Stimulated activated CD8-positive, alpha-beta memory T cell treated with anti-CD3 and anti-CD28 coated beads, Interleukin-15, amount 100 ng/mL, for 4 hours (primary cell): ENCODE measurements at places on chromosomes 11 and 22.

- DNase-seq = no peak
These were observed 311.4 kb downstream of the DYNC2H1 start for GRCh38 chr11:103420593-103420992.

DNA sequence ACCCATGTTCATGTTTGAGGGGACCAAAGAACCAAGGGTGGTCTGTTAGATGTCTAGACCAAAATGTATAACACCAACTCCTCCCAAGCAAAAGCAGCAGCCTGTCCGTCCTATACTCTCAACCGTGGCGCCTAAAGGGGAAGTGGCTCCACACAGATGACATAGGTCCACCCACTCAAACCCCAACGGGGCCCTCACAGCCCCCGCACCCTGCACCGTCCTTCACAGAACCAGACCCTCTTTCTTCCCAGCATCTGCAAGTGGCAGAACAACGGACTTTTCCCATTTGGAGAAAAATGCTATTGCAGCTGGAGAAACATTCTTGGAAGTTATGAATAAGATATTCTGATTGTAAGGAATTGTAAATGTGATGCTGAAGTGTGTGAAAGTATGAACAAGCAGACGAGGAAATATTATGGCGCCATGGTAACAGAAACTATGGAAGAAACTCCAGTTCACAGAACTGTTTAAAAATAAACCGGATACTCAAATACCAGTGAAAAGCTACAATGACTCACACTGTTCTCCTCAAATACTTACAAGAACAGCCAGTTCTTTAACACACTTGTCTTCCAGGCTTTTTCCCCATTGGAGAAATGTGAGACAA is 76.5 kb upstream of the ARFGAP3 start:
- no peak for DNase-seq

DNA sequence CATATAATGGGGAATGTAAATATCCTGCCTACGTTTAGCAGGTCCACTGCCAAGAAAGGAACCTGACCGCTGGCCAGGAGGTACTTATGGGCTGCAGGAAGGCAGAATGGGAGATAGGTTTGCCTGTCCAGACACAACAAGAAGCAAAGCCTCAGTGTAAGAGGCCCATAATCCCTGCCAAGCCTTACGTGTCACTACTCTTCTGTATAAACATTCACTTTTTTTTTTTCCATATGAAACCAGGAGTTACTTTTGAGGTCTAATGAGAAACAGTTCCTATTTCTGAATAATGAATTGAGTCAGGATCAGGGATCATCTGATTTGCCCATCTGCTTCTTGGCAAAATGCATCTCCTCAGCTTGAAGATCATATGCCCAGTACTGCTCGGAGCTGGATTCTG is 230.2 kb downstream of the NTM start:
- no peak for DNase-seq

GRCh38 chr11:79026803-79027445 is 413.9 kb downstream of the TENM4 start:
- no peak for DNase-seq

DNA sequence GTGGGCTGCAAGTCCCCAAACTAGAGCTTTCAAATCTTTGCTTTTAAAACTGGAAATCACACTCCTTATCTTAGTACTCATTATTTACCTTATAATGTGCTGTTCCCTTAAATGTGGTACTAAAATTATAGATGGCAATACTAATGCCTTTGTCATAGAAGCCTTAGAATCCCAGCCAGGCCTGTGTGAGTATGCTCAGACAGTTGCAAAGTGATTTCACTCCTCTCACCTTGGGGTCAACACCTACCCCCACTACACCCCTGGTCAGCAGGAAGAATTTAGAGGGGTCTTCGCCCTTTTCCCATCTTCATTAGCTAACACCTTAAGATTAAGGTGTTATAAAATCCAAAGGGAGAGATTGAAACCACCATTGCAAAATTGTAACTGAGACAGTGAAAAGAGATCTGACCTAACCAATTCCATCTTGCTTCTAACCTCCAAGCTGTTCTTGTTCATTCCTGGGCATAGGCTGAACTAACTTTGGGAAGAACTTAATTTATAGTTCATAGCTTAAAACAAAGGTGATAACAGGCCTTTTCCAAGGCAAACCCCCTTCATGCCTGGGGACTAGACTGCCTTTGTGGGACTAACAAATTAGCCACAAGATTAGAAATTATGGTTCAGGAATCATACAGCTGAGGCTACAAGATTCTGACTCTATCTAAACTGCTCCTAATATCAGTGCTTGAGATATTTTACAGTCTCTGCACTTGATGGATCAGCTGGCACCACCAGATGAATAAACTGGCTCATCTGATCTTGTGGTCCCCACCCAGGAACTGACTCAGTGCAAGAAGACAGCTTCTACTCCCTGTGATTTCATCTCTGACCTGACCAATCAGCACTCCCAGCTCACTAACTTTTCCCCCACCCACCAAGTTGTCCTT is 10.4 kb upstream of the MRPL17 start:
- DNase-seq = peak; percentile 53

GRCh38 chr11:71453918-71454304 is 908 bp downstream of the NADSYN1 start:
- no peak for DNase-seq

DNA sequence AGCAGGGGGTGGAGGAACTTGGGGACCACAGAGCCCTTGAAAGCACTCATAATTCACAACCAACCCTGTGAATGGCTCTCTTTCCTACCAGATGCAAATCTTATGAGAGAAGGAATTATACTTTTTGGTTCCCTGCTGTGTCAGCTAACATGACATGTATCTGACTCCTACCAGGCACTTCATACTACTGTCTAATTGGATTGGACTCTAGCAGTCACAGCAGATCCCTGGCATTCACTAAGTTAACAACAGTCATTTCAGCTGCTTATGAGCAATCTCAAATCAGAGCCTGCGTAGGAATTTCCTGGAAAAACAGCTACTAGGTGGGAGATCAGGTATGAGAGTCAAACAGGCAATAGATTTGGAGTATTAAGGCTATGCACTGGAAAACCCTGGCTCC is 11.1 kb upstream of the ENDOD1 start:
- DNase-seq = no peak

DNA sequence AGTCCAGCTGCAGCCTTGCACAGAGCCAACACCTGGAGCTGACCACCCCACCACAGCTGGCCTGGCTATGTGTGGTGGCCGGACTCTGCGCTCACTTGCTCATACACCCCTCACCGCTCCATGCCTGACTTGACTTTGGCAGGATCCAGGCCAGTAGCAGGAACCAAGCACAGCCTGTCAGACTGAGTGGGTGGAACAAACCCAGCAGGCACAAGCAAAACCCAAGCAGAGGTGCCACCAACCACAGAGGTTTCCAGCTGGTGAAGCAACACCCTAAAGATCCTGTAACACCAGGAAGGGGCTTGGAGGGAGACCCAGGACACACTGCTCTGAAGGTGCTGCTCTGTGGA is 44.9 kb upstream of the WNT11 start:
- no peak for DNase-seq
